IMR-90 (cell line): ENCODE measurements at places on chromosomes 3 and 15. TPM values are rescaled to one million over a fixed set of nuclear protein-coding genes. Genes with fewer than 3 reads are reported as not detected.
A peak's percentile ranks its signal among the peaks of the same experiment; 100 is the strongest.

Gene GRM7
- not detected in 2 replicates for total RNA-seq

GRCh38 chr15:44971036-44971435, 14.5 kb downstream of the TERB2 start:
- no peak overlapping the region for H3K27ac ChIP-seq
- no peaks in the 10 kb centered on the region; the same call in 1 of the 2 replicates for H3K27me3 ChIP-seq
- H3K4me3 ChIP-seq, result no peak overlapping the region
- DNase-seq, result no peak
- H3K36me3 ChIP-seq, result no peaks in the 10 kb centered on the region

Gene SLC7A14
- total RNA-seq, result 6.7 and 6.8 TPM in 2 replicates

DNA sequence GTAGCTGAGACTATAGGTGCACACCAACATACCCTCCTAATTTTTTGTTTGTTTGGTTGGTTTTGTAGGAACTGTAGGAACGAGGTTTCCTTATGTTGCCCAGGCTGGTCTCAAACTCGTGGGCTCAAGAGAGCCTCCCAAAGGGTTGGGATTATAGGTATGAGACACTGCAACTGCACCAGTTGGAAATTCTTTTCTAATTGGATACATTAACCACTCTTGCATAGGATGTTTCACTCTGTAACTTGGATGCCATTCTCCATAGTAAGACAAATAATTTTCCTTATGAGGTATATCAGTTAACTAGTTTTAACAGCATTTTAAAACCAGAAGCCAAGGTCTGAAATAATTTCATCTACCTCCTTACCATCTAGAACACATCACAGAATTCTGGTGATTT, 6.7 kb upstream of the ALCAM start:
- peak overlapping the region; percentile 54 for H3K27ac ChIP-seq
- H3K4me1 ChIP-seq, result peaks cover 12% of the 10 kb centered on the region
- H3K4me3 ChIP-seq, result no peak overlapping the region
- no peaks in the 10 kb centered on the region for H3K27me3 ChIP-seq
- no peaks in the 10 kb centered on the region for H3K36me3 ChIP-seq
- DNase-seq, result no peak

DNA sequence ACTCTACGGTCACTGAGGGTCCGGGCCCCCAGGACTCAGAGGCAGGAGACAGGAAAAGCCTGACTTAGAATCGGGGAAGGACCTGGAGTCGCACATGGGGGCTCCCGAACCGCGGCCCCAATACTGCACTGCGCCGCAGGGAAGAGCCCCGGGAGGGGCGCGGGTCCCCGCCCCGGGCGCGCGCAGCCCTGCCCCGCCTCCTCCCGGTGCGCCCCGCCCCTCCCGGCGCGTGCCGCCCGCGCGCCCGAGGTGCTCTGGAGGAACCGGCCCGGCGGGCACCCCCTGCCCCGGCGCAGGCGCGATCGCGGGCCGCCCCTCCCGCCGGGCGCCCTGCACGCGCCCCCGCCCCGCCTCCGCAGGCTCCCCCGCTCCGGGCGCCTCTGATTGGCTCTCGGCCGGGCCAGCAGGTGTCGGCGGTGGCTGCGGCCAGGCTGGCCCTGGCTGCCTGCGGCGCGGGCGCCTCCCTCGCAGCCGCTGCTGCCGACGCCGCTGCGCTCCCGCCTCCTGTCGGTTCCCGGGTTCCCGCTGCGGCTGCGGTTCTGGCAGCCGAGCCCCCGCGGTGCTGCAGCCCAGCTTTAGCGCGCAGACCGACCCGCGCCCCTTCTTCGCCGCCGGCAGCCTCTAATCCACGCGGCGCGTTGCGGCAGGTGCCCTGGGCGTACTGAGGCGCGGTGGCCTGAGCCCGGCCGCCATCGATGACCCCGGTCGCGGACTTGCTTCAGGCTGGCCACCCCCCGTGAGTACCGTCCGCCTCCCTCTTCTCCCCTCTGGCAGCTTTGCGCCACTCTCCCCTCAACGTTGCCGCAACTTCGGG, at the start of gene MYRIP:
TSS of gene MYRIP (plus strand) at position 429 of the 814 bp plus-strand sequence. CDS start 91,208 bp downstream, outside the sequence.
- DNase-seq, result no peak
- no peaks in the 10 kb centered on the region for H3K4me1 ChIP-seq
- H3K36me3 ChIP-seq, result no peaks in the 10 kb centered on the region
- H3K27ac ChIP-seq, result no peak within 1 kb of the TSS

- no peaks in the 10 kb centered on the region for H3K4me1 ChIP-seq
- no peak overlapping the region for H3K27ac ChIP-seq
- no peaks in the 10 kb centered on the region for H3K27me3 ChIP-seq
- H3K4me3 ChIP-seq, result no peak overlapping the region
- no peaks in the 10 kb centered on the region for H3K36me3 ChIP-seq
These were observed 337.2 kb upstream of the DNAJC19 start for GRCh38 chr3:181326637-181327223.

DNA sequence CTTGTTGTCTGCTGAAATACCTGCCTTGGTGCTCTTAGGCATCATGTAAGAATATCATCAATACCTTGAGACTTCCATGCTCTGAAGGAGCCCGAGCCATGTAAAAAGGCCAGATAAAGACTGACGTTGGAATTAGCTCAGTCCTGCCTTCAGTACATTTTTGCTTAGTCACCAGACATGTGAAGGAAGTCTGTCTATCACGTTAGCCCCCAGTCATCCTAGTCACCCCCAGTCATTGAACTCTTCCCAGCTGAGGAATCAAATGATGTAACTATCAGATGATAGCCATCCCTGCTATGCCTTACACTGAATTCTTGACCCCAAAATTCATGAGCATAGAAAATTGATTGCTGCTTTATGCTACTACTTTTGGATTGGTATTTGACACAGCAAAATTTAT, 351.2 kb upstream of the SGO1 start:
- H3K4me3 ChIP-seq, result no peak overlapping the region
- no peak overlapping the region for H3K27ac ChIP-seq
- no peaks in the 10 kb centered on the region for H3K36me3 ChIP-seq
- no peak for DNase-seq

- no peak for DNase-seq
- no peak overlapping the region for H3K27ac ChIP-seq
- no peaks in the 10 kb centered on the region for H3K27me3 ChIP-seq
- H3K4me1 ChIP-seq, result peaks cover 8% of the 10 kb centered on the region
These were observed 45.8 kb upstream of the ATP13A3 start for GRCh38 chr3:194532591-194532990.

DNA sequence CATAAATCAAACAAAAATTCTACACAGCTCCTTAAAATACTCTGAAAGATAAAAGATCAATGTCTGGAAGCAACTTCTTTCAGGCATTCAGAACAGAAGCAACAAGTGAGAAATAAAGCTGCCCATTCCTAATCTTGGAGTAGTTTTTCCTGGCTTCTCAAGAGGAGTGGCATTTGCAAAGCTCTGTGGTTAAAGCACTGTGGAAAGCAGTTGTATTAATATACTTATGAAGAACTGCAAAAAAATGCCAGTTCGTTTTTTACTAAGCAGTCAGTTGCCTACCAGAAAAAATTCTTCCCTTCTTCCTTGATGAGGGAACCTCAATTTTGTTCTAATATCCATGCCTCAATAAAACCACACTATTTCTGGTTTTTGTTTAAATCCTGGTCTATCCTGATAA, 197.8 kb downstream of the TNIK start:
- H3K27ac ChIP-seq, result no peak overlapping the region
- H3K27me3 ChIP-seq, result no peaks in the 10 kb centered on the region; the same call in 1 of the 2 replicates
- peaks cover 8% of the 10 kb centered on the region for H3K4me1 ChIP-seq
- no peak overlapping the region for H3K4me3 ChIP-seq
- no peaks in the 10 kb centered on the region for H3K36me3 ChIP-seq
- DNase-seq, result peak; percentile 43

- no peak overlapping the region for H3K4me3 ChIP-seq
- no peaks in the 10 kb centered on the region for H3K36me3 ChIP-seq
- no peaks in the 10 kb centered on the region for H3K4me1 ChIP-seq
- H3K27ac ChIP-seq, result no peak overlapping the region
These were observed 266.0 kb downstream of the VPS13C start for GRCh38 chr15:61794276-61794675.

DNA sequence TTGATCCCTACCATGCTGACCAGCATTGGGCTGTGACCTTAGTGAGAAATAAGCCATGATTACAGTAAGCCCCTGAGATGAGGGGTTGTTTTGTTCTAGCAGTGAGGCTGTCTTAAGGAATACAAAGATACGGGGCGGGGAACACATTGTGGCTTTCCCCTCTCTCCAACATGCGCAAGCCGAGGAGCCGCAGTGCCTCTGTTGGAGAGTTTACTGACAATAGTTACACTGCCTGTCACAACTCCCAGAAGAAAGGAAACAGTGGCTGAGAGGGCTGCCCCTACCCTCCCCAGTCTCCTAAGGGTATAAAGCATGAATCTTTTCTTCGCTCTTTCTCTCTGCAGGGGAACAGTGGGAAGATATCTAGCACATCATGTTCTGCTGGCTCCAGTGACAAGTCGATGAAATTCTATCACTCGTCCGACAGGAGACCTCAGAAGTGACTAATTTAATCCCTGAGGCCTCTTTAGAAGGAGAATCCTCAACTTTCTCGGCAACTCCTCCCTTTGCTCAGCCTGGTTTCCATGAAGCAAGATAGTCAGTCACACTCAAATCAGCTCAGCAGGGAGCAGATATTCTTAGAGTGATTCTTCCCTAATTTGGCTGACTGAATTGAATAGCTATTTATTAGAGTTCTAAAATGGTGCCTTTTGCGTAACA, 409.0 kb upstream of the PROK2 start:
- no peaks in the 10 kb centered on the region for H3K36me3 ChIP-seq
- DNase-seq, result no peak
- no peak overlapping the region for H3K4me3 ChIP-seq
- no peak overlapping the region for H3K27ac ChIP-seq

DNA sequence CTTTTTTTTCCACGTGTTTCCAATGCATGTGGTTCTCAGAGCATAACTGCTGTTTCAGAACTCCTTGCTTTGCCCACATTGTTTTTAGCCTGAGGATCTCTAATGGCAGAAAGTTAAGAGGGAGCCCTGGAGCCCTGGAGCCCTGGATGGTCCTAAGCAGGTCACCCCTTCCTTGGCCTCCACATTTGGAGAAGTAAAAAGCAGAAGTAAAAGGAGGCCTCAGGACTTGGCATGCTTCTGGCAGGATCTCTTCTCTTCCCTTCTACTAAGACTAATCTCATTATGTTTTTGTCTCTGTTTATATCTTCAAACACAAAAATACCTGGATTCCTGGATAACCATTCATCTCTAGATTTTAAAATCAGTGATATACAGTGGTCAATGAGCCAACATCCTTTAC, 50.1 kb downstream of the P2RY1 start:
- H3K4me3 ChIP-seq, result no peak overlapping the region
- H3K4me1 ChIP-seq, result no peaks in the 10 kb centered on the region
- H3K36me3 ChIP-seq, result no peaks in the 10 kb centered on the region
- no peak for DNase-seq
- no peaks in the 10 kb centered on the region for H3K27me3 ChIP-seq

GRCh38 chr15:43105077-43105736, 631 bp downstream of the UBR1 start:
- H3K27me3 ChIP-seq, result no peaks in the 10 kb centered on the region
- H3K36me3 ChIP-seq, result peaks cover 8% of the 10 kb centered on the region
- peak overlapping the region; percentile 78 for H3K27ac ChIP-seq
- H3K4me3 ChIP-seq, result peak overlapping the region; percentile 85
- 0 out of 2 replicates have a peak, but pooled peaks cover 2% of the 10 kb centered on the region for H3K4me1 ChIP-seq

- no peak overlapping the region for H3K27ac ChIP-seq
- H3K4me3 ChIP-seq, result no peak overlapping the region
- H3K4me1 ChIP-seq, result no peaks in the 10 kb centered on the region
These were observed 167.5 kb upstream of the TOPAZ1 start for GRCh38 chr3:44074181-44074580.

DNA sequence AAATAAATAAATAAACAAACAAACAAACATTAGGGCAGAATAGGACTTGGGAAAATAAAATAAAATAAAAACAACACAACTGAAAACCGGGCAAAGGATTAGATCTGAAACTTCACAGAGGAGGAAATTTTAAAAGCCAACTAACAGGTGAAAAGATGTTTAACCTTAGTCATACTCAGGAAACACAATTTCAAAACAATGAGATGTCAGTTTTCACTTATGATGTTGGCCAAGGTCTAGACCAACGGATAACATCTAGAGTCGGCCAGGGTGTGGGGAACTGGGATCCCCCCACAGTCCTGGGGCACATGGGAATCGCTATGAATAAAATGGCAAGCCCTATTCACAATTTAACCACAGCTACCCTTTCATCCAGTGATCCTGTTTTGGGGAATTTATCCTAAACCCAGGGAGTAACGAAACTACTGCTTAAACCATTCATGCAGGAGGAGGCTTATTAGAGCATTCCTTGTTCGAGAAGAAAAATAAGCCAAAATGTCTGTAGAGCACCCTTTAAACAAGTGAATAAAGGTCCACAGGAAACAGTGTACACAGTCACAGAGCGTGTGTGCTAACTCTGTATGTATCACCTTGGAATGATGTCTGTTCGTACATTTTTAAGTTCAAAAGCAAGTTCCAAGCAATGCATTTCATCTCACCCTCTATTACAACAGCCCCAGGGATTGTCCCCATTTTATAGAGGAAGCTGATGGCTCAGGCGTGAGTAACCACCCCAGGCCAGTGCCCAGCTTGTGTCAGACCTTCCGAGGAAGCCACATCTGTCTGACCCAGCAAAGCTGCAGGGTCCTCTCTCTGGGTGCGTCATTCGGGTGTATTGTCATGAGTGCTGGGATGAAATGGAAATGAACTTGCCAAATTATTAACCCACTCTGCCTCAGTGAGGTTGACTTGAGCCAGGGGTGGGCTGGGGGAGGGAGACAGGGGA, 6.3 kb upstream of the ANPEP start:
- DNase-seq, result peak; percentile 86
- no peak overlapping the region for H3K27ac ChIP-seq
- H3K27me3 ChIP-seq, result no peaks in the 10 kb centered on the region
- H3K36me3 ChIP-seq, result no peaks in the 10 kb centered on the region
- peaks cover 14% of the 10 kb centered on the region for H3K4me1 ChIP-seq

GRCh38 chr3:171935261-171936123, 92.3 kb downstream of the TMEM212 start:
- H3K27me3 ChIP-seq, result no peaks in the 10 kb centered on the region
- 0 out of 2 replicates have a peak, but pooled peaks cover 1% of the 10 kb centered on the region for H3K4me1 ChIP-seq
- H3K36me3 ChIP-seq, result no peaks in the 10 kb centered on the region
- H3K4me3 ChIP-seq, result no peak overlapping the region
- no peak overlapping the region for H3K27ac ChIP-seq

GRCh38 chr3:106004137-106004681, 135.4 kb upstream of the CBLB start:
- peak overlapping the region; percentile 75; the same call in 1 of the 2 replicates for H3K4me3 ChIP-seq
- H3K4me1 ChIP-seq, result peaks cover 4% of the 10 kb centered on the region
- H3K36me3 ChIP-seq, result no peaks in the 10 kb centered on the region
- no peaks in the 10 kb centered on the region for H3K27me3 ChIP-seq
- H3K27ac ChIP-seq, result peak overlapping the region; percentile 29; the same call in 1 of the 2 replicates
- peak; percentile 91 for DNase-seq

Gene ZKSCAN7
- 4.7 TPM in 2 replicates for total RNA-seq

GRCh38 chr3:154496540-154496939, 66.5 kb upstream of the GPR149 start:
- no peak overlapping the region for H3K27ac ChIP-seq
- DNase-seq, result no peak
- no peaks in the 10 kb centered on the region for H3K27me3 ChIP-seq
- no peak overlapping the region for H3K4me3 ChIP-seq

- H3K4me3 ChIP-seq, result no peak overlapping the region
- no peaks in the 10 kb centered on the region for H3K4me1 ChIP-seq
- DNase-seq, result no peak
- H3K27ac ChIP-seq, result no peak overlapping the region
- H3K27me3 ChIP-seq, result no peaks in the 10 kb centered on the region
These were observed 94.5 kb downstream of the ABI3BP start for GRCh38 chr3:100898681-100899080.

Gene IL12A
- 0.90 and 1.1 TPM in 2 replicates for total RNA-seq

Gene CYP19A1
- not detected in 2 replicates for total RNA-seq

Gene CFAP161
- total RNA-seq, result not detected in 2 replicates

Gene GNAT1
- total RNA-seq, result not detected in 2 replicates

- H3K4me3 ChIP-seq, result no peak overlapping the region
- H3K27me3 ChIP-seq, result peaks cover 28% of the 10 kb centered on the region; the same call in 1 of the 2 replicates
- no peak overlapping the region for H3K27ac ChIP-seq
- H3K4me1 ChIP-seq, result no peaks in the 10 kb centered on the region; the same call in 1 of the 2 replicates
- H3K36me3 ChIP-seq, result no peaks in the 10 kb centered on the region
These were observed 1.0 kb upstream of the MYL3 start for GRCh38 chr3:46864061-46864881.
